Caco-2 (cell line): ENCODE measurements at places on chromosomes 13 and 19. TPM values are rescaled to one million over a fixed set of nuclear protein-coding genes. Genes with fewer than 3 reads are reported as not detected.

The HNRNPL gene
- total RNA-seq = 443 and 446 TPM in 2 replicates

The LMTK3 gene
- 22.4 and 22.6 TPM in 2 replicates for total RNA-seq

The DOHH gene
- total RNA-seq = 17.4 and 18.3 TPM in 2 replicates

The ZNF132 gene
- not detected in 2 replicates for total RNA-seq

The FSD1 gene
- total RNA-seq = 9.0 and 15.6 TPM in 2 replicates
